Right atrium auricular region (tissue), 2 donors: ENCODE measurements at places on chromosomes 3 and 15.

- DNase-seq: peak; percentile 85
Measured at GRCh38 chr15:101207867-101208288, 44.0 kb downstream of the CHSY1 start.

DNA sequence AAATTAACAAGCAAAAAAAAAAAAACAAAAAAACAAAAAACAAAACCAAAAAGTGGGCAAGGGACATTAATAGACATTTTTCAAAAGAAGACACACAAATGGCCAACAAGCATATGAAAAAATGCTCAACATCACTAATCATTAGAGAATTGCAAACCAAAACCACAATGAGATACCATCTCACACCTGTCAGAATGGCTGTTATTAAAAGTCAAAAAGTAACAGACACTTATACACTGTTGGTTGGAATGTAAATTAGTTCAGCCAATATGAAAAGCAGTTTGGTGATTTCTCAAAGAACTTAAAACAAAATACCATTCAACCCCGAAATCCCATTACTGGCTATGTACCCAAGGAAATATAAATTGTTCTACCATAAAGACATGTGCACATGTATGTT lies 222.4 kb upstream of the CD96 start:
- no peak for DNase-seq

- DNase-seq: no peak
Measured at GRCh38 chr3:136330900-136331299, 80.8 kb downstream of the PCCB start.

GRCh38 chr3:187213616-187214015 lies 16.3 kb downstream of the RTP1 start:
- DNase-seq: no peak

- DNase-seq: no peak
Measured at GRCh38 chr15:98719137-98719740, 70.9 kb downstream of the IGF1R start.

DNA sequence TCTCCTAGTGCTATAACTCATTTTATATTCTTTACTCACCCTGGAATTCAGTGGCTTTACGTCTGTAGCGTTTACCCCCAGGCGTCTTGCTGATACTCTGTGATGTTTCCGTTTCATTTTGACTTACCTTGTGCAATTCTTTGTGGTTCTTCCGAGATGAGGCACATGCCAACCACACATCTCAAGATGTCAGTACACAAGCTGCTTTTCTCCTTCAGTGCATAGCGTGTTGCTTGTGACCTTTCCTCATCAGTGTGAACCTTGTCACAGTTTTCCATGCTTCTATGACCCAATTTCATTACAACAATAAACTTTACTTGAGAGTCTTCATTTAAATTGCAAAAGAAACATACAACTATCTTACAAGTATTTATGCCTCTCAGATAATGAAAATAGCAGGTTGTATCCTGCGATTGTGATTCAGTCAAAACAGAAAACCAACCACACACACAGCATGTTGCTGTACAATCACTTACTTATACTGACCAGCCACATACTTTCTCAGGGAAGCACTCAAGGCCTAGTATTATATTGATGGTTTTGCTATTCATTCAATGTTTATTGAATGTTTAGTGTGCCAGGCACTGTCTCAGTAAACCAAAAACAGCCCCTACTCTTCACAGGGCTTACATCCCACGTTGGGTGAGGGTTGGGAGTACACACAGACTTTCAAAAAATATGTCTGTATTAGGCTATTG lies 4.6 kb upstream of the TBL1XR1 start:
- DNase-seq: peak; percentile 50

GRCh38 chr3:85554153-85554552 lies 595.4 kb downstream of the CADM2 start:
- no peak for DNase-seq

DNA sequence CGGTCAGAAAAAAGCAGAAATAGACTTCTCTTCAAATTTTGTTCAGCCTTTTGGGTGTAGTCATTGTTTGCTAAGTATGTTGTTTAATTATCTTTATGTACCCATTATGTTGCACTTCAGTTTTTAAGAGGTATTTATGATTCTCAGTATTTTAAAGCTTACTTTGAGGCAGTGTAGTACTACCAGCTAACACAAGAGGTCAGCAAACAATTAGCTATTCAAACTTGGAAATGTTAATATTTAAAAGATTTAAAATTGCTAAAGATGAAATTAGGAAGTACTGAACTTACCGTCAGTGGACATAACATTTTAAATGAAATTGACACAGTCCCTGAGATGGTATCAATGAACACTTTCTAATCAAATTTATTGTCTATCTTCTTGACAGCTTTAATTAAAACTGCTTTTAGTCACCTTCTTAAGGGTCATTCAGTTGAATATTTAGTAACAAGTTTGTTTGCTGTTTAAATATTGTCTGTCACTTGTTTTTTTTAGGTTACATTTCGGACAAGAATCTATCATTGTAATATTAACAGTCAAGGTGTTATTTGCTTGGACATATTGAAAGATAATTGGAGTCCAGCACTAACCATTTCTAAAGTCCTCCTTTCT lies 28.1 kb downstream of the NKIRAS1 start:
- DNase-seq: no peak

DNA sequence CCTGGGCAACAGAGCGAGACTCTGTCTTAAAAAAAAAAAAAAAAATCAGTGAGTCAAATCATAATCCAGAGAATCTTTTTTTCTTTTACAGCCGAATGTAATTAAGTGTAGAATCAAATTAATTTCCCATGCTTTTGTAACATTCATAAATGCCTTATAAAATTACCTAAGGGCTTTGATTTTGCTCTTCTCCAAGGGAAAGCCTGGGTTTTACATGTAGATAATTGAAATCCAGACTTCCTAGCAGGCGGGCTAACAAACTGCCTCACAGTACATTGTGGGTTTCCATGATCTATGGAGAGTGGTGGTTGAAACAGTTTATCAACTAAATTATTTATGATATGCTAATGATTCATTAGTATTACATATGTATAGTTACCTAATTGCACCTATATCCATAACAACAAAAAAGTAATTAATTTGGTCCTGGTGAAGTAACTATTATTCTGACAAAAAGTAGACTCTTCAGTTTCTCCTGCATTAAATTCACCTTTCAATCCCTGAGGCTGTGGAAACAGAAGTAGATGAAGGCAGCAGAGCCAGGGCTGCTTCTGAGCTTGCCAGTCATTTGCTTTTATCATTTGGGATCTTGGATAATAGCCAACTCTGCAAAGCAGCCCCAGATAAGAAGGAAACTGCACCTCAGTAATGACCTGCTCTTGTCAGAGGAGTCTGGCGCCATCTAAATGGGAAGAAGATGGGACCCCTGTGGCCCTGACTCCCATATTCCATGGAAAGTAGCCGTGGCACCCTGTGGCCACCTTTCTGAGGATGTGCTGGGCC lies 9.5 kb downstream of the CCR9 start:
- no peak for DNase-seq

DNA sequence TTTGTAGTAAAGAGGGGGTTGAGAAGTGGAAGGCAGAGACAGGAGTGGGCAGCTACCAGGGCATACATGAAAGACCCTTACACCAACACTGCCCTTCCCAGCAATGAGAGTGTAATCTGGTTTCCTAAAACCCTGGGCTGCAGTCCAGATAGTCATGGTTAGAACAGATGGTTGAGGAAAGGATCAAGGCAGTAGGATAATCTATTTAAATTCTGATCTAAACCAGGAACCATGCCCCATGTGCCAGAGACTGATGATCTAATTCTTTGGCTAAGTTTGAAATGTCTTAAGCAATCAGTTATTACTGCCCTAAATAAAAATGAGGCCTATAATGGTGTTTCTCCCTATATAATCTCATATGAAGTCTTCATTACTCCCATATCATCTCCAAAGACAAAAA lies 59.6 kb downstream of the PRTG start:
- DNase-seq: no peak

DNA sequence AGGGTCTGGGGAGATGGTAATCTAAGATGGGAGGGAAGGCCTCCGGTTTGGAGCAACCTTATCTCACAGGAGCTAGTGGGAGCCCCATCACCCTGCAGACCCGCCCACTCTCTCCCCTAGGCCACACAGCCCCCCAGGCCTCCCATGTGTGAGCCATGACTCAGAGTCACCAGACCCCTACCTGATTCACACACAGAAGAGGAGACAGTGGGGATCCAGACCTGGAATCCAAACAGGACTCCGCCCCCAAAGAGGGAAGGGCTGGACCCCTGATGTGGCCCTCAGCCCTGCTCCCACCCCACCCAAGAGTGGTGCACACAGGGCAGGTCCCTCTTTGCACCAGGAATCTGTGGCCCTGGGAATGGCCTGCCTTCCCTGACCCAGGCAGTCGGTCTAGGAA lies 97.4 kb downstream of the ADCY5 start:
- no peak for DNase-seq

GRCh38 chr3:128231606-128232005 lies 78.3 kb downstream of the EEFSEC start:
- DNase-seq: no peak

- no peak for DNase-seq
Measured at GRCh38 chr3:63354160-63354559, 76.1 kb downstream of the SYNPR start.

DNA sequence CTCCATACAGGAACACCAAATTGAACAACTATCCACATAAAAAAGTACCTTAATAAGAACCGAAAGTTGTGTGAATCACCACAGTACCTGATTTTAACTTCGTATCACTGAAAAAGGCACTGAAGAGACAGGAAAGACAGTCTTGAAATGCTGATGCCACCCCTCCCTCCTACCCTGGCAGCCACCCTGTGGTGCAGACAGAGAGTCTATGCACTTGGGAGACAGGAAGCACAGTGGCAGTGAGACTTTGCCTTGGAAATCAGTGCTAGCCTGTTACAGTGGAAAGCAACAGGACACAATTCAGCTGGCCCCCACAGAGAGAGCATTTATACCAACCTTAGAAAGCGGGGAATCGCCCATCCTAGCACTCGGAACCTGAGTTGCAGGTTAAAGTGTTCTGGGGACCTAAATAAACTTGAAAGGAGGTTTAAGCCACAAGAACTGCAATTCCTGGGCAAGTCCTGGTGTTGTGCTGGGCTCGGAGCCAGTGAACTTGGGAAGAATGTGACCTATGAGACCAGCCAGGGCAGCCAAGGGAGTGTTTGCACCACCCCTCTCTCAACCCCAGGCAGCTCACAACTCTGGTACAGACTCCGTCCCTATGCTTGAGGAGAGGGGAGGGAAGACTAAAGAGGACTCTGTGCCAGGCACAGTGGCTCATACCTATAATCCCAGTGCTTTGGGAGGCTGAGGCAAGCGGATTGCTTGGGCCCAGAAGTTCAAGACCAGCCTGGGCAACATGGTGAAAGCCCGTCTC lies 240.1 kb downstream of the ISL2 start:
- peak; percentile 82 for DNase-seq

GRCh38 chr15:64634576-64635498 lies 140.6 kb downstream of the RBPMS2 start:
- no peak for DNase-seq

- DNase-seq: no peak
Measured at GRCh38 chr3:109089265-109089664, 28.7 kb downstream of the MORC1 start.

- no peak for DNase-seq
Measured at GRCh38 chr3:55595420-55595819, 108.3 kb upstream of the WNT5A start.

DNA sequence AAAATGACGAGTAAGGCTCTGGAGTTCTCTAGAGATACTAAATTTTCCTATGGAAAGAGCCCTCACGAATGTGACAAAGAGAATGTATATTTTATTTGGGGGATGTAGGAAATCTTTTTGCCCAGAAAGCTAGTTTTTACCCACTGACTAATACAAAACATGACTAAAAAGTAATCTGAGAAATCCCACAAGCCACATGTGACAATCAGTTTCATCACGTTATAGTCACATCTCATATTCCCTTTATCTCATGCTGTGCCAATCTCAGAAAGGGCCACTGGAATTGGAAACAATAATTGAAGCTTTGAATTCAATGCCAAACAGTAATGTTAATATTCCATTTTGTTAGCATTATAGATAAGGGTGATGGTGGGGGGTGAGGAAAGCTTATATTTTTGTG lies 509.0 kb upstream of the GOLIM4 start:
- DNase-seq: no peak

DNA sequence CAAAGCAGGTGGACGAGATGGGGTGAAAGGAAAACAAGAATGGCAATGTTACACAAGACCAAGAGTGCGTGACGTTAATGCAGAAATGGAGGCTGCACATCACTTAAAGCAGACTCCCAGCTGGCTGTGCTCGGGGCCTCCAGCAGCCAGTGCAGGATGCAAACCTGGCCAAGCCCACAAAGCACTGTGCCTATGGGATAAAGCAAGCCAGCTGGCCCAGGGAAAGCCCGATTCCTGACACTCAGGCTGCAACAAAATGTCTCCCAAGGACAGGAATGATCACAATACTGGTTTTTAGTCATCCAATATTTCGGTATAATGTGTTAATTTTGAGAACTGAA lies 86.2 kb downstream of the SEC22A start:
- DNase-seq: peak; percentile 44

DNA sequence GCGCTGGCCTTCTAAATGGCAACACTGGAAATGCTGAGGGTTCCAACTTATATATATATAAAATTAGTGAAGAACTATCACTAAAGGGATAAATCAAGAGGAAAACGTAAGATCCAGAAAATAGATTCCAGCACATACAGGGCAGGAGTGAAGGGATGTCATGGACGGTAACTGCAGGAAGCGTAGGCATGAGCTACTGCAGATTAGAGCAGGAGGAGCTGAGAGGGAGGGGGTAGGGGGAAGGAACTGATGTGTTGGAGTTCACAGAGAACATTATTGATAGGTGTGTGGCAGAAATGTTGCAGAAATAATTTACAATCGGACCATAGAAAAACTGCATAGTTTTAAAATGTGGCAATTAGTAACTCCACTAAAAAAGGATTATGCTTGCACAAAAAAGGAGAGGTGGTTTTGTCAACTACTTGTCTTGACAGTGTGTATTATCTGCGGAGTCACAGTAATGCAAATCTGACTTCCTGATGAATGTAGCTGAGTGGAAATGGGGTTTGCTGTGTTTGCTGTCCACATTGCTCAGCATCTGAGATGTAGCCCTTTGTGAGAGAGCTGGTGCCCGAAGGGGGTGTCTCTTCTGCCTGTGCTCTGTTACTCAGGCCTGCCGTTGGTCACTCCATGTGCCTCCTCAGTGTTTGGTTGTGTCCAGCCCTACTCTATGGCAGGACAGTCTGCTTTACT lies 61.2 kb downstream of the PAK2 start:
- DNase-seq: no peak

DNA sequence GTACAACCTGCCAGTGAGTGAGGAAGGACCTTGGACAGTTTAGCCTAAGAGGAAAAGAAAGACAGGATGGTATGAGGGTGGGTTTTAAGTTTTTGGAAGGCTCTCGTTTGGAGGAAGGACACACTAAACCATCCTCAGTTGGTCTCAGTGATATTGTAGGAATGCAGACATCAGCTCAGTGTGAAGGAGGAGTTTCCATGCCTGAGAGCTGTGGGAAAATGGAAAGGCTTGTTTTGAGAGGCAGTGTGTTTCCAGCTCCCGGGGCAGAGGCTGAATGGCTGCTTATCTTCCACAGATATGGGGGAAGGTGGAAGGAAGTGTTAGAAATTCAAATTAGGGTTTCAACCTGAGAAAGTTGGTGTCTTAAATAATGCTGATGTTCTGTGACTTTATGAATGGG lies 89.6 kb upstream of the MYZAP start:
- DNase-seq: no peak

- DNase-seq: peak; percentile 65
Measured at GRCh38 chr3:185630182-185630622, 44.1 kb downstream of the SENP2 start.

GRCh38 chr3:194995334-194995733 lies 275.6 kb downstream of the XXYLT1 start:
- DNase-seq: no peak

- DNase-seq: no peak
Measured at GRCh38 chr15:40927873-40928806, 1.0 kb upstream of the DLL4 start.

- DNase-seq: peak; percentile 81
Measured at GRCh38 chr3:135965506-135966270, at the start of gene PPP2R3A. PPP2R3A (plus strand) TSS chr3:135965728; CDS start chr3:136001499, 35,771 bp downstream.
